Right kidney (tissue), 9 donors: ENCODE measurements at places on chromosomes 4 and X.

- DNase-seq, result peak; percentile 72
Observed at GRCh38 chrX:34656842-34657725, at the start of gene TMEM47. TMEM47 (minus strand) TSS chrX:34657285; CDS start chrX:34657029, 256 bp downstream.

DNA sequence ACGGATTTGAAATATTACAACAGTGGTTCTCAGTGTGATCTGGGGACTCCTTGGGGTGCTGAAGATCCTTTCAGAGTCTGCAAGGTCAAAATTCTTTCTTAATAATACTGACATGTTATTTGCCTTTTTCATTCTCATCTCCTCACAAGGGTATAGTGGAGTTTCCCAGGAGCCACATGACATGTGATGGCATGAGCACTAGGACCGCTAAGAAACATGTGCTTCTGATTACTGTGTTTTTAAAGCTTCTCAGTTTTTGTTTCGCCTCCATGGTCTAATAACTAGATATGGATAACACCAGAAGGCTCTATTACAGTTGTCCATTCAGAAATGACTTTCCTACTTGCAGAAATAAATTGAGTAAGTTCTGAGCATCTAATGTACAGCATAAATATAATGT is 156.1 kb downstream of the RAB28 start:
- no peak for DNase-seq

DNA sequence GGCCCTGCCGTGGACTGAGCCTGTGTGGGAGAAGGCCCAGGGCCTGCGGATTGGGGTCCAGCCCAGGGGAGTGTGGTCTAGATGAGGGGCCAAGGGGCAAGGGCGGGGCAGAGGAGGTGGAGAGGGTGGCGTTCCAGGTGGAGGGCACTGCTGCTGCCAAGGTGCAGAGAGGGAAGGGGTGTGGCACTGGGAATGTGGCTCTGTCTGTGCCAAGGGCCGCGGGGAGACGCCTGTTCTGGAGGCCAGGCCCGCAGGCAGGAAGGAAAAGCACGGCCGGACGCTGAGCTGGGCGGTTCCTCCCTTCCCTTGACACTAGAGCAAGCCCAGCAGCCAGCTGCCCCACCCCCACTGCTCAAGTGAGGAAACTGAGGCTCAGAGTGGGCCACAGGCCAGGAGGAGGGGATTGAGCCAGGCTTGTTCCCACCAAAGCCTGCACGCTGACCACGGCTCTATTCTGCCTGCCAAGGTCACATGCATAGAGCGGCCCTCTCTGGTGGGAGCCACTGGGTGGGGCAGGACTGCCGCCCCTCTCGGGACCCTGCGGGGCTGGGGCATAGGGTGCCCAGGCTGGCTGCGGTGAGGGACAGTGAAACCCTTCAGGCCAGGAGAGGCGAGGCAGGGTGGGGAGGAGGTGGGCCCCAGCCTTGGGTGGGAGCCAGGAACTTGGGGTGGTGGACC is 13.0 kb downstream of the SH3BP2 start:
- no peak for DNase-seq

DNA sequence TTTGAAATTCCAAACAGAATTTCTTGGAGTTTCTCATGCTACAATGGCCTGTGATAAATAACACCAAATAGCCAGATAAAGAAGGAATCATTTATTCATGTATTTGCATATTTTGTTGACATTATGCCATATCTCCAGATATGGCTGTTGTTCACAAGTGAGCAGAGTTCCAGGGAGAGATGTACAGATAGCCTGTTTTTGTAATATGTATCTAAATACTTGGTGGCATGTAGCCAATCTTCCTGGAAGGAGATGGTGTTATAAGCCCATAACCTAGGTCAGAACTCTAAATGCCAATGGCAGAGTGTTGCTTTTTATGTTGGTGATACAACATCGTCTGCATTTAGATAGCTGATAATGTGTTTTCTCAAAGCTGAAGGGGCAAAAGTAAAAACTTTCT is 292.2 kb downstream of the FBXO8 start:
- DNase-seq, result no peak

- DNase-seq, result no peak
Observed at GRCh38 chr4:36761607-36762006, 480.2 kb downstream of the DTHD1 start.

DNA sequence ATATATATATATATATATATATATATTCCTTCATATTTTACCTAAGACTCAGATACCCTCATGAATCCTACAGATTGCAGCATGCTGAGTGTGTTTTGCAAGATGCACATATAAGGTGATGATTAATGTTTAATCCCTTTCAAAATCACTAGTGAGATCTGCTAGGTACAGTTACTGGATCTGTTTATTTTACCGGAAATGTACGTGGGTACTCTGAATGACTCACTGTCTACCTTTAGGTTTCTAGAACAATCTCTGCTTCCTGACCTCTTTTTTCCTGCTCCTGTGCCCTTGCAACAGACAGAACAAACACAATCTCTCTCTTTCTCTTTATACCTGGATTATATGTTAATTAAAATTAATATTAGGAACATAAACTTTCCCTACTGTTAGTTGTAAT is 379.6 kb downstream of the FAM133A start:
- no peak for DNase-seq

DNA sequence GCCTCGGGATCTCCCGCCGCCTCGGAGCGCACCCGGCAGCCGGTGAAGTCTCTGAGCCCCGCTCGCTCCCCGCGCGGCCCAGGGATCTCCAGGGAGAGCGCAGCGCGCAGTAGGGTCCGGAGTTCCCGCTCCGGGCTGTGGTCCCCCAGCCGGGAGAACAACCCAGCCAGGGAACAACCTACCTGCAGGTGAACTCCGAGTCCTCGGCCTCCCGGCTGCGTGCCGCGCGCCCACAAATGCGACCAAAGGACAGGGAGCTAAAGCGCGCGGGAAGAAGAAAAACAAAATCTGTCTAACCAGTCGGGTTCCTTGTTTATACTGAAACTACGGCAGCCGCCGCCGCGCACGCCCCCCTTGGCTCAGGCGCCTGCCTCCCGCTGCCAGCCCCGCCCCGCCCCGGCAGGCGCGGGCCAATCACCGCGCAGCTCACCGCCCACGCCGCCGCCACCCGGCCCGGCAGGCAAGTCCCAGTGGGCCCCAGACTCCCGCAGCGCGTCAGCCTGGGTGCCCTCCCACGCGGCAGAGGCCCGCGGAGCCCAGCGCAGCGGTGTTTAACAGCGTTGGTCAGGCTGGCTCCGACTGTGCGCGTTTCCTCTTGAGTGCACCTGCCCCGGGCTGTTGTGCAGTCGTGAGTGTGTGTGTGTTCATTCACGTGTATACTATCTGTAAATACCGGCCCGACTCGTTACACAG is at the start of gene RASGEF1B:
Gene RASGEF1B, minus strand, starts transcription at position 320 of the 693 bp plus-strand sequence. CDS start 12,399 bp downstream, outside the sequence.
- peak; percentile 90 for DNase-seq

- DNase-seq, result no peak
Observed at GRCh38 chr4:83326546-83326945, 8.1 kb downstream of the HPSE start.

- no peak for DNase-seq
Observed at GRCh38 chr4:2390146-2390545, 28.3 kb downstream of the ZFYVE28 start.
